Activated CD8-positive, alpha-beta T cell treated with anti-CD3 and anti-CD28 coated beads for 36 hours (primary cell): ENCODE measurements at places on chromosomes 12 and 14. TPM values are rescaled to one million over a fixed set of nuclear protein-coding genes. Genes with fewer than 3 reads are reported as not detected.

CLEC4A gene
- 2.0 TPM for total RNA-seq

FOXA1 gene
- not detected for total RNA-seq

HSPA2 gene
- 3.6 TPM for total RNA-seq

KLRK1 gene
- 111 TPM for total RNA-seq

ACOT4 gene
- 1.8 TPM for total RNA-seq

GLI1 gene
- 0.83 TPM for total RNA-seq
